ENCODE measurements at places on chromosomes 1 and 21. TPM values are rescaled to one million over a fixed set of nuclear protein-coding genes. Genes with fewer than 3 reads are reported as not detected.

Gene ZBTB21
- 5.4 TPM for total RNA-seq

Gene ATXN7L2
- total RNA-seq = 2.2 TPM

Gene CGN
- 2.0 TPM for total RNA-seq

Gene C1orf87
- not detected for total RNA-seq

Gene DNAJC28
- 0.48 TPM for total RNA-seq

All from A549 treated with Hydrocortisone at 1 μM for 4 hours (cell line).